ENCODE measurements at places on chromosomes 16 and 17. TPM values are rescaled to one million over a fixed set of nuclear protein-coding genes. Genes with fewer than 3 reads are reported as not detected.
A peak's percentile ranks its signal among the peaks of the same experiment; 100 is the strongest.

GRCh38 chr17:34172390-34172918, 82.6 kb upstream of the CCL2 start:
- no peak for DNase-seq

The RASD1 gene
- total RNA-seq = 36.5 TPM

DNA sequence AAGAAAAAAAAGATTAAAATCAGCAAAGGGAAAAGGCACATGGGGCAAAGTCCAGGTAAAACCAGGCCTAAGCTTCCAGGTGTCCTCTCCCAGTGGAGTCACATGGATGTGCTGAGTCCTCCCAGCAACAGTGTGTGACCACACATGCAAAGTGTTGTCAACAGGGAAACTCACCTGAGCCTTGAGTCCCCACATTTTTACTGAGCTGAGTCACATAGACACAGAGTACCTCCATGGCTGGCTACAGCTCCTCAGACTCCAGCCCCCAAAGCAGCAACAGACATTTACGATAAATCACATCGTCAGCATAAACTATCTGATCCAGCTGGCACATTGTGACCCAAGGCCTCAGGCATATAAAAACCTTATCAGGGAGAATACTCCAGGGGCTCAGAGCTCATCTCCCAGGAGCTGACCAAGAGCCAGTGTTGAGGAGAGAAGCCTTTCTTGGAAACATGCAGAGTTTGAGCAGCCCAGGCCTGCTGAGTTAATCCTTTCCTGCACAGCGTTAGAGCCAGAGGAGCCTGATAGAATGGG, 20.5 kb downstream of the ERCC4 start:
- no peak for DNase-seq

GRCh38 chr16:81713796-81714195, 65.3 kb upstream of the PLCG2 start:
- no peak for DNase-seq

DNA sequence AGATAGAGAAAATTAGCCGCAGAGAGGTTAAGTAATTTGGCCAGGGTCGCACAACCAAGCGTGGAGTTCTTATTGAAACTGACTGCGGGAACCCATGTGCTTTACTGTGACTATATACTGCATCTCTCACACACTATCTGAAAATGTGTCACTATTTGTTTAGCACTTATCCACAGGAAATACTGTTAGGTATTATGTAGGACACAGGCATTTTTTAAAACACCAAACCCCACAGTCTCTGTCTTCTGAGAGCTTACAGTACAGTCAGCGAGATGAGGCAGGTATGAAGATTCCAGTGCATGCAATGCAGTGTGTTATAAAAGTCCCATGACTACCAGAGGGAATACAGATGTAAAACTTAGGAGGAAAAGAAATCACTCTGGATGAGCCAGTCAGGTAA, 11.3 kb downstream of the RBL2 start:
- DNase-seq = no peak

The SPIRE2 gene
- 2.0 TPM for total RNA-seq

DNA sequence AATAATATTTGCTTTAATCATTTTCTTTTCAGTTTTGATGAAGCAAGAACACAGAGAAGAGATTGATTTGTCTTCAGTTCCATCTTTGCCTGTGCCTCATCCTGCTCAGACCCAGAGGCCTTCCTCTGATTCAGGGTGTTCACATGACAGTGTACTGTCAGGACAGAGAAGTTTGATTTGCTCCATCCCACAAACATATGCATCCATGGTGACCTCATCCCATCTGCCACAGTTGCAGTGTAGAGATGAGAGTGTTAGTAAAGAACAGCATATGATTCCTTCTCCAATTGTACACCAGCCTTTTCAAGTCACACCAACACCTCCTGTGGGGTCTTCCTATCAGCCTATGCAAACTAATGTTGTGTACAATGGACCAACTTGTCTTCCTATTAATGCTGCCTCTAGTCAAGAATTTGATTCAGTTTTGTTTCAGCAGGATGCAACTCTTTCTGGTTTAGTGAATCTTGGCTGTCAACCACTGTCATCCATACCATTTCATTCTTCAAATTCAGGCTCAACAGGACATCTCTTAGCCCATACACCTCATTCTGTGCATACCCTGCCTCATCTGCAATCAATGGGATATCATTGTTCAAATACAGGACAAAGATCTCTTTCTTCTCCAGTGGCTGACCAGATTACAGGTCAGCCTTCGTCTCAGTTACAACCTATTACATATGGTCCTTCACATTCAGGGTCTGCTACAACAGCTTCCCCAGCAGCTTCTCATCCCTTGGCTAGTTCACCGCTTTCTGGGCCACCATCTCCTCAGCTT, 45.0 kb downstream of the ESRP2 start:
- no peak for DNase-seq

GRCh38 chr17:33494151-33494550, 201.1 kb upstream of the ASIC2 start:
- DNase-seq = no peak

- no peak for DNase-seq
Observed at GRCh38 chr16:2787406-2787805, at the start of gene PRSS33. Gene PRSS33, minus strand, starts transcription at chr16:2787560. Its CDS starts 1,013 bp downstream, at chr16:2786547.

- no peak for DNase-seq
Observed at GRCh38 chr17:13646411-13646810, 44.7 kb upstream of the HS3ST3A1 start.

GRCh38 chr17:69625474-69625873, 211.0 kb downstream of the MAP2K6 start:
- DNase-seq = no peak

- no peak for DNase-seq
Observed at GRCh38 chr17:52383493-52384100, 225.1 kb upstream of the CA10 start.

DNA sequence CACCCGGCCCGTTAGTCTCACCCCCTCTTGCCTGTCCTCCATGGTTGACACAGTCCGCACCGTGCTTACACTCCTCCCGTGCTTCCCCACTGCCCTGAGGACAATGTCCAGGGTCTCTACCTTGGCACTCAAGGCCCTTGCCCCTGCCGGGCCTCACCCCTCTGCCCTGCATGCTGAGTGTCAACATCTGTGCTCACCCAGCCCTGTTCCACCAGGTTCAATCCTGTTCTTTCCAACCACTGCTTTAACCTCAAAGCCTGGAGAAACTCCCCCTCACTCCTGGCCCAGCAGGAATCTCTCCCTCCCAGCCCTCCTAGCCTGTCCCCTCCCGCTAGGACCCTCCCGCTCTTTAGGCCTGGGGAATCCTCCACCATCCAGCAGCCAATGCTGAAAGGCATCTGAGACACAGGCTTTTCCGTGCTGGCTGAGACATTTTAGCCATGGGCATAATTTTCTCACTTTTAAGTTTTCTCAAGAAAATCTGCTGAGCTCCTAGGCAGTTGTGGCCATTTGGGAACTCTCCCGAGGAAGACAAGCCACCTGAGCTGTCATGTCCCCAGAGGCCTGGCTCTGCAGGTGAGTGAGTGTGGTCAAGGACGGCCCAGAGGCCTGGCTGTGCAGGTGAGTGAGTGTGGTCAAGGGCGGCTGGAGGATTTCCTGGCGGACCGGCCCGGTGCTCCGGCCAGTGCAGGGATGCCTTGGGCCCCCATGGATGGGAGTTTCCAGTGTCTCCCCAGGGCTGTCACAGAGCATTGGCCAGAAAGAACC, 10.8 kb upstream of the P2RX1 start:
- no peak for DNase-seq

- peak; percentile 87 for DNase-seq
Observed at GRCh38 chr17:66906321-66907278, 57.9 kb upstream of the CACNG4 start.

DNA sequence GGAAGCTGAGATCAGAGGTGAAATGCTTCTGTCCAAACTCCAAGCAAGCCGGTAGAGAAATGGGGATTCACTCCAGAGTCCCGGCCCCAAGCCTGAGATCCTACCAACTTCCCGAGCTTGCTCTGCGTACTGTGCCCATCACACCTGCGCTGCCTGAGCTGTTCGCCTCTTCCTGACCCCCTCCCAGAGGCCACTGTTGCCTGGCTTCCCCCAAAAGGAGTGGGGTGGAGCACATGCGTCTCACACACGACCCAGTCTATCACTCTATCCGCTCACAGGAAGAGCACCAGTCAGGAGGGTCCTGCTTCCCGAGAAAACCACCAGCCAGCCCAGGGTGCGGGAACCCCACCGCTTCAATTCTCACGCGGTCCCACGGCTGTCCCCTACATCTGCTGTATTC, 13.5 kb upstream of the C16orf95 start:
- no peak for DNase-seq

DNA sequence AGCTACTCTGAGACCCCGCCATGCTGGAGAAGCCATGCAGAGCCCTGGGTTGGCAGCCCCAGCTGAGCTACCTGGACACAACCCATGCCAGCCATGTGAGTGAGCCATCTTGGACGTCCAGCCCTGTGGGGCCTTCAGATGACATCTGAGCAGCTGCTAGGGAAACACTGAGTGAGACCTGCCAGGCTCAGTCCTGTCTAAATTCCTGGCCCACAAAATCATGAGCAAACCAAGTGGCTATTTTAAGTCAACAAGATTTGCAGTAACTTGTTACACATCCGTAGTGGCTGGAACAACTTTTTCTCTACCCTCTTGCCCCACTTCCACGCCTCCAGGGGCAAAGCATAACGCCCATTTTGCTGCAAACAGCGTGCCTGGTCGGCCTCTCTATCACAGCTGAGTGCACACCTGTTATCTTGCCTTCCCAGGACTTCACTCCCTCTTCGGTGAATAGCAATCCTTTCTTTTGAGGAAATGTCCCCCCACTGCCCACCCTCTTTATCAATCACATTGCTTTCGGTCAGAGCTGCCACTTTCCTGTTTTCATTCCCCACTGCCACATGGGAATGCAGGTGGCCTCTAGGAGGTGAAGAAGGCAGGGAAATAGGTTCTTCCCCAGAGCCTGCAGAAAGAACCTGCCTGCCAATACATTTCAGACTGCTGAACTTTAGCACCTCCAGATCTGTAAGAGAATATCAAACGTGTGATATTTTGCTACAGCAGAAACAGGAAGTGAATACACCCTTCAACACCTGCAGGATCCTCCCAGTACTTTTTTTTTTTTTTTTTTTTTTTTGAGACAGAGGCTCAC, 7.4 kb upstream of the SCIMP start:
- DNase-seq = no peak

- no peak for DNase-seq
Observed at GRCh38 chr17:13476720-13477119, 125.0 kb downstream of the HS3ST3A1 start.

The CCL14 gene
- 11.7 TPM for total RNA-seq

DNA sequence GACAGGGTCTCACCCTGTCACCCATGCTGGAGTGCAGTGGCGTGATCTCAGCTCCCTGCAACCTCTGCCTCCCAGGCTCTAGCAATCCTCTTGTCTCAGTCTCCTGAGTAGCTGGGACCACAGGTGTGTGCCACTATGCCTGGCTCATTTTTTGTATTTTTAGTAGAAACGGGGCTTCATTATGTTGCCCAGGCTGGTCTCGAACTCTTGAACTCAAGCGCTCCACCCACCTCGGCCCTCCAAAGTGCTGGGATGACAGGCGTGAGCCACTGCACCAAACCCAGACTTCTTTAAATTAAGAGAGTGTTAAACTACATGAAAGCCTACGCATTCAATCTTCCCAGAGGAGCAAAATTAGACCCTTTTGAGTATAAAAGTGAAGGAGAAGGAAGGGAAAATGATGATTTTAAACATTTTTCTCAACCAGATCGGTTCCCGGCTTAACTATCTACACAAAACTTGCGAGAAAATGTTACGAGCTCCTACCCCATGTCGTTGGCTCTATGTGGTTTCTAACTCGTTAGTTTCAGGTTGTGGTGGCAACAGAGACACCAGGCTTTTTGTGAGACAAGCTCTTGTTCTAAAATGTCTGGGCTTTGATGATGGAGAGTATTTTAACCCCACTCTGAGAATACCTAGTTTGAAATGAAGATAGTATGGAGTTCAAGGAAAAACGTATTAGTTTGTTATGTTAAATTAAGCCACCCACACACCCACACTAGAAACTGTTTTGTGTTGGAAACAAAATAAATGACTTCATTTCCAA, 26.3 kb downstream of the STAT5B start:
- DNase-seq = no peak

All from ovary (tissue), 10 donors.